Activated CD4-positive, alpha-beta T cell treated with anti-CD3 and anti-CD28 coated beads, Interleukin-2, amount 10 ng/mL, durations not matched to agents 7 days and 5 days (primary cell): ENCODE measurements at places on chromosomes 5 and 9. TPM values are rescaled to one million over a fixed set of nuclear protein-coding genes. Genes with fewer than 3 reads are reported as not detected.
A peak's percentile ranks its signal among the peaks of the same experiment; 100 is the strongest.

DNA sequence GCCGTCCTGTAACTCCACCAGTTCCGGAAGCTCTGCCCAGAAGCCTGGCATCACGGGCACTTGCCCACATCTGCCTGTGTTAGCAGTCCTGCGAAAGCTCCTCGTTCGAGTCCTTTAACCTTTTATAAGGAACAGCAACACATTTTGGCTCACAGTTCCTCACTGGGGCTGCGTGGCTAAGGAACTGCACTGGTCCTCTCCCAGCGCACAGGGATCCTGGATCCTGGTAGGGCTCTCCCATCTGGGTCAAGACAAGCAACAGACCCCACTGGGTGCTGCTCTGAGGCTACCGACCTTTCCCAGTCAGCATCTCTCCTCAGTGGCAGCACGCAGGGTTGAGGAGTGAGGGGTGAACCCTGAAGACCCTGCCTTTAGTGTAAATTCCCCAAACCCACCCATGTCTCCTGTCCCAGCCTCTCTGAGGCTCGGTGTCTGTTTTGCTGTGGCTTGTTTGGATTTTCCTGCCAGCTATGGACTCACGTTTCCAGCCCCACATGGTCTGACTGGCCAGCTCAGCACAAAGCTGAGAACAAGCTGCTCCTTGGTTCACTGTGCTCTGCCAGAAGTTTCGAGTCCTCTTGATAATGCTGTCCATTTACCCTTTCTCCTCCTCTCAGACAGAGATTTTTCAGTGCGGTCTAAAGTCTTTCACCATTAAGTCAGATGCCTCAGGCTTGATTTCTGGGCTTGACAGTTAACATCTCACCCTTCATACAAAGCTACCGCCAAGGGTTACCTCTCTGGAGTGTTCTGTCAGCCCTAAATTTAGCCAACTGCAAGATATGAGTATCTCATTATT is 80.0 kb downstream of the AK8 start:
- H3K4me3 ChIP-seq = no peak overlapping the region
- H3K4me1 ChIP-seq = peaks cover 3% of the 10 kb centered on the region
- peaks cover 31% of the 10 kb centered on the region for H3K27me3 ChIP-seq
- no peak overlapping the region for H3K27ac ChIP-seq
- DNase-seq = no peak
- no peaks in the 10 kb centered on the region for H3K36me3 ChIP-seq

DNA sequence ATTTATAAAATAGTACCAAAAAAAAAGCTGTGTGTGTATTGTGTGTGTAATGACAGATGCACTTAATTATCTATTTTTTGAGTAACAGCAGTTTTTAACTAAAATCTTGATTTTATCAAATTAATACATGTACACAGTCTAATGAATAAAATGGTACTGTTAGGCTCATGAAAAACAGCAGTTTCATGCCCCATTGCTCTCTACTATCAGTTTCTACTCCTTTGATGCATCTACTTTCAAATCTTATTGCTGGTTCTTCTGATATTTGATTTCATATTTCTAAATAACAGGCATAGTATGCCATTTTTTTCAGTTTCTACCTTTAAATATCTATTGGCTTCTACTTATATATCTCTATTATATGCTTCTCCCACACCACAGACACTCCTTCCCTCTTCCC is 117.4 kb downstream of the CCDC171 start:
- no peak overlapping the region for H3K4me3 ChIP-seq
- H3K27ac ChIP-seq = no peak overlapping the region

Gene C5orf58
- total RNA-seq = not detected

GRCh38 chr9:35367451-35367850 is 122.5 kb upstream of the RUSC2 start:
- H3K36me3 ChIP-seq = no peaks in the 10 kb centered on the region
- no peak overlapping the region for H3K27ac ChIP-seq
- H3K27me3 ChIP-seq = no peaks in the 10 kb centered on the region
- DNase-seq = no peak

DNA sequence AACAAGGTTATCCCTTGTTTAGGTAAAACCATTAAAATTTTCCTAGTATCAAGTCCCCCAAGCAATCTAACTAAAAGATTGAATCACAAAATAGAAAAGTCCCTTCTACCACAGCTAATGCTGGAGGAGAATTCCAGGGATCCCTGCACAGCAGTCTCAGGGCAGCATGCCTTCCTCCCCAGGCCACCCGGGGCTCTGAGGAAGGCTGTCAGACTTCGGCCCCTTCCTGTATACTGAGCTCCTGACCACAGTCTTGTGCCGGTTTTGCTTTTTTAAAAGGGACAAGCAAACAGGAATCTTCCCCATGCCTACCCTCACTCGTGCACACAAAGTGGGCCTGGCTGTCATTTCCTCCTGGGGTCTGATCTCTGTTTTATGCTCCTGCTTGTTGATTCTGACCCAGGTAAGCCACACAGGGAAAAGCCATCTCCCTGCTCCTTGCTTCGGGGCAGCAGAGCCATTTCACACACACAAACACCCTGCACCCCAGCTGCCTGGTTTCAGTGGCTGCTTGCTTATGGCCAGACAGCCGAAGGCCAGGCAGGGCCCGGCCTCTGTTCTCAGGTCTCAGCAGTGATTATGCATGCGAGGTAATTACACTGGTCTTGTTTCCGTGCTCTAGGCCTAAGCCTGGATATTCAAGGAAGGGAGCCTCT is 211.9 kb downstream of the NXNL2 start:
- no peaks in the 10 kb centered on the region for H3K4me1 ChIP-seq
- DNase-seq = no peak
- H3K36me3 ChIP-seq = no peaks in the 10 kb centered on the region
- peaks cover 2% of the 10 kb centered on the region for H3K27me3 ChIP-seq
- no peak overlapping the region for H3K4me3 ChIP-seq

- H3K4me3 ChIP-seq = no peak overlapping the region
- no peaks in the 10 kb centered on the region for H3K4me1 ChIP-seq
- H3K27ac ChIP-seq = no peak overlapping the region
- no peaks in the 10 kb centered on the region for H3K27me3 ChIP-seq
- H3K36me3 ChIP-seq = no peaks in the 10 kb centered on the region
Observed at GRCh38 chr5:122236270-122237040, 75.6 kb upstream of the SNCAIP start.

DNA sequence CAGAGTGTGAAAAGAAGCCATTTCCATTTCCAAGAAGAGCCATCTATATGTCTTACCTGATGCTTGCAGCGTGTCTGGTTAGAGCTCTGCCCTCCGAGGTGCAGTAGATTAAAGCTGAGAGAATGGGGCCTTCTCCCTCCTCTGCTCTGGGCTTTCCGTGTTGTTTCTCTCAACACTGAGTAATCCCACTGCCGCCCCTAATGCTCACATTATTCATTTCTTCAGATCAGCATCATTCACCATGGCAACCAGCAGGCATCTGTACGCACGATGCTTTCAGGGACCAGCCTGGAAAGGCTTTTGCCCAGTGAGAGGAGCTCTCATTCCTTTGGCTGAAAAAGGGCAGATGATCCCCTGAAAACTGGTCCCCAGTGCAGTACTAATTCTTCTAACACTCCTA is 79.6 kb downstream of the CYFIP2 start:
- no peak overlapping the region for H3K4me3 ChIP-seq
- no peak overlapping the region for H3K27ac ChIP-seq
- no peak for DNase-seq
- peaks cover 25% of the 10 kb centered on the region for H3K4me1 ChIP-seq
- peaks cover 92% of the 10 kb centered on the region for H3K36me3 ChIP-seq
- no peaks in the 10 kb centered on the region for H3K27me3 ChIP-seq

- no peak overlapping the region for H3K27ac ChIP-seq
- no peaks in the 10 kb centered on the region for H3K27me3 ChIP-seq
- DNase-seq = no peak
- peaks cover 4% of the 10 kb centered on the region for H3K4me1 ChIP-seq
- H3K4me3 ChIP-seq = no peak overlapping the region
Observed at GRCh38 chr9:126341902-126342301, 15.3 kb downstream of the MVB12B start.

- H3K4me3 ChIP-seq = no peak overlapping the region
- no peaks in the 10 kb centered on the region for H3K27me3 ChIP-seq
- no peak overlapping the region for H3K27ac ChIP-seq
- H3K4me1 ChIP-seq = peaks cover 28% of the 10 kb centered on the region
- no peaks in the 10 kb centered on the region for H3K36me3 ChIP-seq
- DNase-seq = no peak
Observed at GRCh38 chr9:127710204-127710783, 3.5 kb downstream of the CFAP157 start.

Gene PLAC8L1
- total RNA-seq = 0.47 TPM

GRCh38 chr5:59525311-59525710 is 368.2 kb downstream of the PDE4D start:
- H3K27me3 ChIP-seq = no peaks in the 10 kb centered on the region
- no peak overlapping the region for H3K4me3 ChIP-seq

Gene SNCAIP
- not detected for total RNA-seq

Gene NCBP1
- total RNA-seq = 42.4 TPM

DNA sequence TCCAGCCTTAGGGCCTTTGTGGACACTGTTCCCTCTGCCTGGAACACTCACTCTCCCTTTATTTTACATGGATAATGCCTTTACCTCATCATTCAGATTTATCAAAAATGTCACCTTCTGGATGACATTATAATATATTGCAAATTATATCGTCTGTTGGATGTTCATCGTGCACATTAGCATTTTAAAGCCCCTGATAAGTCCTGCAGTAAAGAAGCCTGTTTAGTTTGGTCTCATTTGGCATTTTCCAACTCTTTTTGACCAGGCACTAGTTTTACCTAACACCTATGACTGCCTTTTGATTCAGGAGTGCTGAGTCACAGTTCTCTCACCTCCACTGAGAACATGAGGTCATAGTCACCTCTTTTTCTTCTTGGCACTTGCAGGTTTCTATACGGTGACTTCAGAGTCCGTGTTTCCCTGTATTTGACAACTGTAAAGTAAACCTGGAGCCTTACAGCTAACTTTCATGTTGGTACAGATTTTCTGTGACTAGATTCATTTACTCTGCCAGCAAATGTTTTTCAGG is 57.7 kb upstream of the STC2 start:
- H3K27ac ChIP-seq = no peak overlapping the region
- peaks cover 12% of the 10 kb centered on the region for H3K27me3 ChIP-seq
- no peak overlapping the region for H3K4me3 ChIP-seq
- DNase-seq = no peak
- no peaks in the 10 kb centered on the region for H3K4me1 ChIP-seq
- H3K36me3 ChIP-seq = no peaks in the 10 kb centered on the region

DNA sequence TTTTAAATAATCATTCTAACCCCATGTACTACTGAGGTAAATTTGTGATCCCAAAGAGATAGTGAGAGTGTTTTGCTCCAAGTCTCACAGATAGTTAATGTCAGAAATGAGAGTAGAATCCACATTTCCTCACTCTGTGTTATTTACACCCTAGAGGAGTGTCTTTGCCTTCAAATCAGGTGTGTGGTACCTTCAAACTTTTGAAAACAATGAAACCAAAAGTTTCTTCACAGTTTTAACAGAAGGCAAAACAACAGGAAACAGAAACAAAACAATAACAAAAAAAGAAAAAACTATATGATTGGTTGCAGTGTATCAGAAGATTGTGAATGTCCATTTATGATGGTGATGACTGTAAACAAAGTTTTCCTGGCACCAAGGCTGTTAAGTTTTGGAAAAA is 85.9 kb downstream of the ERBIN start:
- peaks cover 35% of the 10 kb centered on the region for H3K4me1 ChIP-seq
- no peaks in the 10 kb centered on the region for H3K27me3 ChIP-seq
- peak overlapping the region; percentile 74 for H3K27ac ChIP-seq
- peaks cover 45% of the 10 kb centered on the region for H3K36me3 ChIP-seq

GRCh38 chr9:73095425-73095824 is 56.2 kb upstream of the ANXA1 start:
- no peak overlapping the region for H3K27ac ChIP-seq
- peaks cover 4% of the 10 kb centered on the region for H3K27me3 ChIP-seq
- DNase-seq = no peak
- no peaks in the 10 kb centered on the region for H3K36me3 ChIP-seq
- peaks cover 2% of the 10 kb centered on the region for H3K4me1 ChIP-seq

DNA sequence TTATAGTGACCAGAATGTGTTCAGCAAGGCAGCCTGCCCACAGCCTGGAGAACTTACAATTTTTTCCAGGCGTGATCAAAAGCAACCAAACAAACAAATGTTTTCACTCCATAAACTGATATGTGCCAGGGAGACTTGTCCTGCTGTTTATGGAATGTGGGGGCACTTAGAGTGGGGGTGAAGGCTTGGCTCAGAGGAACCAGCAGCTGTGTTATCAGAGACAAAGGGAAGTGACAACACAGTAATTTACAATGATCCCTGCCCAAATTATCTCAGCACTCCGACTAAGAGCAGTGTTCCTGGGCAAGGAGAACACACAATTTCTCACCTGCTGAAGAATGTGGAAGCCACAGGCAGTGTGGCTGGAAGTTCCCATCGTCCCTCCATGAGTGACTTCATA is 429.1 kb upstream of the IRX4 start:
- H3K4me3 ChIP-seq = no peak overlapping the region
- no peaks in the 10 kb centered on the region for H3K4me1 ChIP-seq
- H3K27me3 ChIP-seq = no peaks in the 10 kb centered on the region
- H3K36me3 ChIP-seq = no peaks in the 10 kb centered on the region
- DNase-seq = no peak

DNA sequence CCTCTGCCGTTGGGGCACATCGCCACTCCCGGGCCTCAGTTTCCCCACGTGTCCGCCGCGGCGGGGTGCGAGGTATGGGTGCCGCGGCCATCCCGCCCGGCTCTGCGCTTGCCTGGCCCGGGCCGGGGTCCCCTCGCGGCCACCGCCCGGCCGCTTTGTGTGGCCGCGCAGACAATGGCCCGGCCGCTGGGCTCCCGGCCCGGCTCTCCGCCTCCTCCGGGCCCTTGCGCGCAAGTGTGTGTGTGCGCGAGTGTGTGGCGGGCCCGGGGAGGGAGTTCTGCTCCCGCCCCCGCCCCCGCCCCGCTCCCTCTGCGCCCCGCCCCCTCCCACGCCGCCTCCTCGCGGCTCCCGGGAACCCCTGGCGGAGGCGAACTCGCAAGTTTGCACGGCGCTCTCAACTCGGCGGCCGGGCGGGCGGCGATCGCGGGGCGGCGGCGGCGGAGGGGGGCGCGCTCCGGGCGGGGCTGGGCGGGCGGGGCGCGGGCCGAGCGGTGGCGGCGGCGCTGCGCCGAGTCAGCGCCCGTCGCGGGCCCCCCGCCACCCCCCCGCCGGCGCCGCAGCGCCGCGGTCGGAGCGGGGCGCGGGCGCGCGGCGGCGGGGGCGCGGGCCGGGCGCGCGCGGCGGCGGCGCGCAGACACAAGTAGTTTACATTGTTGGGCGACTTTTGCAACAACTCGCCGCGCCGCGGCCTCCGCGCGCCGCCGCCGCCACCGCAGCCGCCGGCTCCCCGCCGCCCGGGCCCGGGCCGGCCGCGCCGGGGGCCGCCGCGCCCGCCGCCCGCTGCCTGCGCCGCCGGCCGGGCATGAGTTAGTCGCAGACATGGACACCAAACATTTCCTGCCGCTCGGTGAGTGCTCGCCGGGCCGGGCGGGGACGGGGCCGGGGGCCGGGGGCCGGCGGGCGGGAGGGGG is at the start of gene RXRA:
Gene RXRA (plus strand): TSS at position 643 of the 911 bp plus-strand sequence. CDS start 177 bp downstream, at position 820.
- peak within 1 kb of the TSS; percentile 63 for H3K4me3 ChIP-seq
- no peak within 1 kb of the TSS for H3K27ac ChIP-seq
- no peaks in the 10 kb centered on the region for H3K36me3 ChIP-seq
- peaks cover 3% of the 10 kb centered on the region for H3K4me1 ChIP-seq
- peaks cover 36% of the 10 kb centered on the region for H3K27me3 ChIP-seq
